Mammary microvascular endothelial cell (primary cell): ENCODE measurements at places on chromosomes 5 and 9. TPM values are rescaled to one million over a fixed set of nuclear protein-coding genes. Genes with fewer than 3 reads are reported as not detected.

Gene PCDHB11
- not detected in 2 replicates for total RNA-seq

Gene GRPEL2
- total RNA-seq, result 14.3 and 17.5 TPM in 2 replicates

Gene TRAPPC13
- total RNA-seq, result 15.2 and 15.7 TPM in 2 replicates

Gene OBP2B
- not detected in 2 replicates for total RNA-seq

Gene NUTM2F
- not detected in 2 replicates for total RNA-seq

Gene TMEFF1
- total RNA-seq, result 14.6 and 19.6 TPM in 2 replicates

Gene DOK3
- total RNA-seq, result 3.2 and 4.4 TPM in 2 replicates

Gene PCDHAC1
- total RNA-seq, result not detected in 2 replicates

Gene SELENOP
- 17.3 and 28.6 TPM in 2 replicates for total RNA-seq

Gene MSX2
- 0.25 TPM in 1 of 2 replicates, not detected in the other for total RNA-seq
